NCI-H446 (cell line): ENCODE measurements at places on chromosomes 6 and 20.

GRCh38 chr20:18983796-18984195 lies 170.2 kb downstream of the SCP2D1 start:
- no peak for DNase-seq

- DNase-seq: no peak
Observed at GRCh38 chr20:45971425-45971674, 653 bp downstream of the ZNF335 start.

DNA sequence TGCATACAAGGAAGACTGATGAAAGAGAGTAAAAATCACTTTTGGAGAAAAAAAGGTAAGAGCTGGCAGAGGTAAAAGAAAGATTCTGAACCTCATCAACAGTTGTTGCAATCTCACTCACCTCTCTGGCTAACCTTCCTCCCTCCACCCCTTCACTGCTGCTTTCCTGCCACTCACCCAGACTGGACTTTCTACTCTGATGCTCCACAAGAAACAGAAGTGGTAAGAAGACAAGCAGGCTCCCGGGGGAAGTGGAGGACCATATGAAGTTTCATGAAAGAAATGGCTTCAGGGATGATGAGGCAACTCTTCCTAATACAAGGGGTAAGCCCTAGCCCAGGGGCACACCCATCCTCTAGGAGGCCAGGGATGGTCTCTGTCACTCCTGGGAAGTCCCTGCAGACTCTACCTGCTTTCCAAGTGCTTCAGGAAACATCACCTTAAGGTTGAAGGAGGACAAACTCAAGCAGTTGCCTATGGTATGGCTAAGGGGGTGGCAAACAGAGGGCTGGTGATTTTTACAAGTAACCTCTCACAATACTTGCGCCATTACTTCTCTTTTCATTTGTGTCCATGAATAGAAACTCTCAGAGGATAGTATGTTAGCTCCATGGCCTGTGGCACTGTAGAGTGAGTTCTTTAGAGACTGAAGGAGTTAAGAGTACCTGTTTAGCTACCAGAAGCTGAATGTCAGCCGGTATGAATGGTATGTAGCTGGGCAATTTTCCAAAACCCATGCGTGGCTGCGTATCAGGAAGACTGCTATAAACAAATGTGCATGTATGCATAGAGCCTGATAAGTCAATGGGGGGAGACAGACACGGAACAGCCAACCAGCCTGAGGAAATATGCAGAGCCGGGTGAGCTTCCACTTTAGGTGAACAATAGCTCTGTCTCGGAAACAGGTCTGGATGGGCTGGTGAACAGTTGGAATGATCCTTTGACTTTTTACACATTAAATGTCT lies 112.0 kb downstream of the BACH2 start:
- DNase-seq: no peak

DNA sequence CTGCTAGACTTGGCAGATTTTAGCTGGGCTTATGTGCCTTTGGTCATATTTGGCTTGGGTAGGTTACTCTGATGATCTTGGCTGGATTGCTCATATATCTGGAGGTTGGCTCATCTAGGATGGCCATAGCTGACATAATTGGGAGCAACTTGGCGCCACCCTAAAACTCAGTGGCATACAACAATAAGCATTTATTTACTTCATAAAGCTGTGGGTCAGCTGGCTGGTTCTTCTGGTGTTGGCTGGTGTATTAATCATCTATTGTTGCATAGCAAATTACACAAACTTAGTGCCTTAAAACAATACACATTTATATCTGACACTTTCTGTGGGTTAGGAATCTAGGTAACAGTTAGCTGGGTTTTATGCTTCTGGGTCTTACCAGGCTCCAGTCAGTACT lies 297.3 kb upstream of the JAG1 start:
- DNase-seq: no peak

DNA sequence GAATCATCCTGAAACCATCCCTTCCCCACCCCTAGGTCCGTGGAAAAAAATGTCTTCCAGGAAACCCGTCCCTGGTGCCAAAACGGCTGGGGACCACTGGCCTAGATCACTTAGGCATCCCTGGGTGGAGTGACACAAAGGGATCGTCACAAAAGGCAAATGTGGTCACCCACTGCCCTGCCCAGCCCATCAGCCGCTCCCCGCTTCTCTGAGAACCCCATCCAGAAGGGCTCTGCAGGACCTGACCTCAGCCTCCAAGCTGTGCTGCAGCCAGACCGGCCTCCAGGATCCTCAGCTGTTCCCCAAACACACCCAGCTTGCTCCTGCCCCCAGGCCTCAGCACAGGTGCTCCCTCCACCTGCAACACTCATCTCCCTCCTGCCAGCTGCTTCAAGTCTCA lies 61.6 kb downstream of the PREX1 start:
- no peak for DNase-seq

DNA sequence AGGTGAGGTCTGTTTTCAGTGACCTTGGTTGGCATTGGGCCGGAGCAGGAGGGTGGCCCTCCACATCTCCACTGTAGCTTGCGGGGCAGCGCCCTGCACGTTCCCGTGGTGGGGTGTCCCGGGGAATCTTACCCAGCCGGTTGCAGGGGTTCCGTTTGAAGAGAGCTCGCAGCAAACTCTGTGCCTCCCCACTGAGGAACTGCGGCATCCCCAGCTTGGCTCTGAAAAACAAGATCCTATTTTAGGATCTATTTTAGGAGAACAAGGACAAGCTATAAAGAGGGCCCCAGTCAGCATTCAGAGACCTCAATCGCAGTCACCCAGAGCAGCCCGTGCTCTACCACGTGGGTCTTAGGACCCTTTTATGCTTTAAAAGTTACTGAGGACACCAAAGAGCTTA lies 97.8 kb downstream of the RAMACL start:
- no peak for DNase-seq

DNA sequence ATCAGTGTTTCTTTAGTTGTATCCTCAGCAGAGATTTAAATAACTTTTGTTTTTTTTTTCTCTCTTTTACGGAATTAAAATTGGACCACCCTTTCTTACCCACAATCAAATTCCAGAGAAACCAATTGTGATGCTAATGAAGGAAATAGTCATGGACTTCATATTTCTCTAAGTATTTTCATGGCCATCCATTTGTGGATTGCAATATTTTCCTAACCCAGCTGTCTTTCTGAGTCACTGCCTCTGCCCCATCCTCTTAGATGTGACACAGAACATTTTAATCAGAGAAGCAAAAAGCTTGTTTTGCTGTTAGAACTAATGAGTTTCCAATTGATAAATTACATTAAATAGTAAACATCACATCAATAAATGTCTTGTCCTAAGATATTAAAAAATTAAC lies 405.5 kb upstream of the ADGRB3 start:
- no peak for DNase-seq

- DNase-seq: no peak
Observed at GRCh38 chr6:160013987-160014868, 45.3 kb downstream of the IGF2R start.

DNA sequence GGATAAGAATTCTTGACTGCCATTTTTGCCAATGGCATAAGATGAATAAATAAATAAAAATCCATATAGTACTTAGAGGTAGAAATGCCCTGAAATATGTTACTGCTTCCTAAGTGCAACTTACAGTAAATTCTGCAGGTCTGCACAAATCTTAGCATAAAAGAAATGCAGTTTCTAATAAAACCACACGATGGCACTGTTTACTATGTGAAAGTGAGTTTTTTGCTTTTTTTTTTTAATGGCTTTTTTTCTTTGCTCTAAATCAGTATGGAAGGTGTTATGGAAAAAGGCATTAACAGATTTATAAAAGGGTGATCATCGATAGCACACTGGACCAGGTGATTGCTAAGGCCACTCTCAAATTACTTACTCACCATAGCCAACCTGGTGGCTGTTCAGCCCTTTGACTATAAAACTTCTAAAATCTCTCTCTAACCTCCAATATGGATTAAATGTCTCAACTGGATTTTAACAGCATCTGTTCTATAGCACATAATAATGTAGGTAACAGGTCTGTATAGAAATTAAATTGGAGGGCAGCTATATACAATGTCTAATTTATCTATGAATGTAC lies 45.8 kb downstream of the AHI1 start:
- peak; percentile 58 for DNase-seq

- no peak for DNase-seq
Observed at GRCh38 chr6:39758905-39759605, 33.1 kb upstream of the DAAM2 start.

DNA sequence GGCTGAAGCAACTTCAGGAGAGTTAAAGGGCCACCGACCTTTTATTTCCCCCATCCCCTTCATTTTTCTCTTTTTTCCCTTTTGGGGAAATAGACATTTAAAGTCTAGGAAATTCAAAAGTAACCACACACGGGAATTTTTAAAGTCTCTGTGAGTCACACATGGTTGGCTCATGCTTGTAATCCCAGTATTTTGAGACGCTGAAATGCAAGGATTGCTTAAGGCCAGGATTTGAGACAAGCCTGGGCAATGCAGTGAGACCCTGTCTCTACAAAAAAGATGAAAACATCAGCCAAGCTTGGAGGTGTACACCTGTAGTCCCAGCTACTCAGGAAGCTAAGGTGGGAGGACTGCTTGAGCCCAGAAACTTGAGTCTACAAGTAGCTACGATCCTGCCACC lies 34.2 kb downstream of the KATNA1 start:
- no peak for DNase-seq

DNA sequence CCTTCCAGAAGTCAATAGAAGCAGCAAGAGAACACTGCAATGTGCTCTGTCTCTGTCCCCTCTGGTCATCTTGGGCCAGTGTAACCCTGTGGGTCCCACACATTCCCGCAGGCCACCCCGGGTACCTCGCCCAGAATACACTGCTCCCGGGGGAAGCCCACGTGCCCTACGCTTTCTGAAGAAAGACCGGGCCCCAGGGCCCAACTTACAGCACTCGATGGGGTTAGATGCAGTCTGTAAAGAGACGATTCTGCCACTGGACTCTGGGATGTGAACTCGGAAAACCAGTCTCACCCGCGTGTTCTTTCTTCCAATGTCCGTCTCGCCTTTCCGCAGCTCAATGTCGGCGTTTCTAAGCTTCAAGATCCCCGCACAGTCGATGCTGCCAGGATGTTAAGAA lies 68.7 kb downstream of the NFATC2 start:
- no peak for DNase-seq

GRCh38 chr6:125906158-125906998 lies 50.2 kb upstream of the HINT3 start:
- no peak for DNase-seq

DNA sequence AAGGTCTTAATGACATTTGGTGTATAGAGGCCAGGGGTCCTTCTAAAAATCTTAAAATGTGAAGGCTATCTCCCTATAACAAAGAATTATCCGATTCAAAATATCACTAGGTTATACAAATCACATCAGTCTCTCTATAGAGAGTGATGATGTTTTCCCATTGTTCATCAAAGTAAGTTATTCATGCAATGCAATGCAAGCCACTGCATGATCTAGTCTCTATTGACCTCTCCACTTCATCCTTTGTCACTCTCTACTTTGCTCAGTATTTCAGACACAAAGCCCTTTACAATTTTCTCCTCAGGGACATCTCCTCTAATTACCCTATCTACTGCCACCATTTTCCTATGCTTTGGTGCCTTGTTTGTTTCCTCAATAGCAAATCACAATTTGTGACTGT lies 628.0 kb downstream of the HTR1B start:
- DNase-seq: no peak

DNA sequence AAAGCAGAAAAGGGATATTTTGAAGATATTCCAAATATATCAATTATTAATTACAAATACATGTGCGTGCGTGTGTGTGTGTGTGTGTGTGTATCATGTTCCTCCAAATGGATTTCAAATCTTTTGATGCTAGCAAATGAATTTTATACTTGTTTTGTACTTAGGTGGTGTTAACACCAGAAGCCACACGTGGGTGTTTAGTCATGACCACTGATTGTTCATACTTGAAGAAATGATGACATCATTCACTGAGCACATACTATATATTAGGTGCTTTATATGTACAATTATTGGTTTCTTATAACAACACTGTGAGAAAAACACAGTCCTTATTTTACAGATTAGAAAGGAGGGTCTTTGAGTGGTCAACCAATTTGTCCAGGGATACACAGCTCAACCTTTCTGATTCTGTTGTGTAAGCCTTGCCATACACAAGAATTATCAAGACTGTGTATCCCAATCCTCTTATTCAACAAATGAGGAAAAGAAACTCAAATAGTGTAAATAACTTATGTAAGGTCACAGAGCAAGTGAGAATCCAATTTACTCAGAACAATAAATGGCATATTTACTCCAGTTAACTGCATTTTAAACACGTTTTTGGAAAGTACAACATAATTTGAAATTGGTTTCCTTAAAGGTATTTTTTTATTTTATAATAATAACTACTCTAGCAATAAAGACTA lies 88.5 kb downstream of the BCAS1 start:
- no peak for DNase-seq

DNA sequence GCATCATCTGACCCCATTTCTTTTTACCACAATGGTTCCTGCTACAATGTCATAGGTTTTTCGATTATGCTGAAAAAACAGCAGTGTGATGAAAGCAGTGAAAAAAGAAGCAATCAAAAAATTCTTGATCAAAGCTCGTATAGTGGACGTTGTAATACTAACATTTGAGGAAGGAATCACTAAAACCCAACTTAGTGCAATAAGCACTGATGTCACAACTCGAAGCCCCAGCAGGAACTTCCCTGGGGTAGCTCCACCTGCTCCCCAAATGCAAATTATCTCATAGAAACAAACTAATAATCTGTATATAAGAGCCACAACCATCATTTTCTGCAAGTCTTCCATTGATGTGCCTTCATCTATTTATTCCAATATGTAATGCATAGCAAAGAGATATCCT lies 285.6 kb upstream of the SGK1 start:
- DNase-seq: no peak

- no peak for DNase-seq
Observed at GRCh38 chr6:141728330-141728729, 404.4 kb upstream of the GJE1 start.

GRCh38 chr6:43945768-43946080 lies 175.7 kb downstream of the VEGFA start:
- DNase-seq: no peak

- DNase-seq: no peak
Observed at GRCh38 chr20:5003626-5004025, 2.3 kb upstream of the SLC23A2 start.

- DNase-seq: no peak
Observed at GRCh38 chr6:126447367-126447766, 107.5 kb downstream of the CENPW start.

- no peak for DNase-seq
Observed at GRCh38 chr6:88302769-88303225, 136.7 kb upstream of the CNR1 start.

DNA sequence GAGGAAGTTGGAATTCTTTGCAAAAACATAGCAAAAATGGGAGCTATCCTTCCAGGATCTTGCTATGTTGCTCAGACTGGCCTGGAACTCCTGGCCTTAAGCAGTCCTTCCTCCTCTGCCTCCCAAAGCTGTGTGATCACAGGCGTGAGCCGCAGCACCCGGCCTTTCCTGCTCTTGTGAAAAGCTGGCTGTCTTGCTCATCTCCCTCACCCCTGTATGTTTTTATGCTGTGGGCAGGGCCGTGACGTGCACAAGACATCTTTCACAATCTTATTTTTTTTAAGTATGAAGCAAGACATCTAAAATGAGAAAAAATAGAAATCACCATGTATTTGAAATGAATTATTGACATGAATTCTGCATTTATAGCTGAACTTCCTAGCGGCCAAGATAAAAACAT lies 110.4 kb downstream of the SAMD5 start:
- no peak for DNase-seq

GRCh38 chr20:8315639-8316573 lies 183.8 kb downstream of the PLCB1 start:
- peak; percentile 74 for DNase-seq
